ENCODE measurements at places on chromosomes 13 and 19.

DNA sequence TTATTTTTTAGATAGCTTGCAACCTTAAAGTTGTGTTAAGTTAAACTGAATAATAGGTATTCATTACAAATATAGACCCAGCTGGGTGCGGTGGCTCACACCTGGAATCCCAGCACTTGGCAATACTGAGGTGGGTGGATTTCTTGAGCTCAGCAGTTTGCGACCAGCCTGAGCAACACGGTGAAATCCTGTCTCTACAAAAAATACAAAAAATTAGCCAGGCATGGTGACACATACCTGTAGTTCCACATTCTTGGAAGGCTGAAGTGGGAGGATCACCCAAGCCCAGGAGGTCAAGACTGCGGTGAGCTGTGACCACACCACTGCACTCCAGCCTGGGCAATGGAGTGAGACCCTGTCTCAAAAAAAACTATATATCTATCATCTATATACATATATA lies 386.5 kb downstream of the PCDH17 start:
- DNase-seq: no peak

- DNase-seq: no peak
Measured at GRCh38 chr13:85725433-85725832, 73.8 kb downstream of the SLITRK6 start.

GRCh38 chr19:17194608-17195007 lies 20.5 kb upstream of the USE1 start:
- no peak for DNase-seq

GRCh38 chr19:14166999-14167575 lies 30.7 kb upstream of the ASF1B start:
- no peak for DNase-seq

DNA sequence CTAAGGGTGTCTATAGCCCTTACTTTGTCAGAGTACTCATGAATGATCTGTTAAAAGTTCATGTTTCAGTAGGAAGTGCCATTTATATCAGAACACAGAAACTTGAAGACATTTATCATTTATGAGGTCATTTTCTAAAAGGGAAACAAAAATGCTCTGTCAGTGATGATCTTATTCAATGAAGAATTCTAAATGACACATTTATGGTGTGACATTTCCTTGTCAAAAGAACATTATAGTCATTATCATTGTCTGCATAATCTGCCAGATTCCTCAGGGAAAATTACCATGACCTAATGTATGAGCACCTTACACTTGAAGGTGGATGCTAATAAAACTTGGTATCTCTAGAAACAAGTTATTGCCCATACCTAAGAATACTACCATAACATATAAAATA lies 853.8 kb upstream of the SLITRK6 start:
- DNase-seq: no peak

GRCh38 chr13:45416516-45417128 lies 1.6 kb downstream of the SLC25A30 start:
- no peak for DNase-seq

DNA sequence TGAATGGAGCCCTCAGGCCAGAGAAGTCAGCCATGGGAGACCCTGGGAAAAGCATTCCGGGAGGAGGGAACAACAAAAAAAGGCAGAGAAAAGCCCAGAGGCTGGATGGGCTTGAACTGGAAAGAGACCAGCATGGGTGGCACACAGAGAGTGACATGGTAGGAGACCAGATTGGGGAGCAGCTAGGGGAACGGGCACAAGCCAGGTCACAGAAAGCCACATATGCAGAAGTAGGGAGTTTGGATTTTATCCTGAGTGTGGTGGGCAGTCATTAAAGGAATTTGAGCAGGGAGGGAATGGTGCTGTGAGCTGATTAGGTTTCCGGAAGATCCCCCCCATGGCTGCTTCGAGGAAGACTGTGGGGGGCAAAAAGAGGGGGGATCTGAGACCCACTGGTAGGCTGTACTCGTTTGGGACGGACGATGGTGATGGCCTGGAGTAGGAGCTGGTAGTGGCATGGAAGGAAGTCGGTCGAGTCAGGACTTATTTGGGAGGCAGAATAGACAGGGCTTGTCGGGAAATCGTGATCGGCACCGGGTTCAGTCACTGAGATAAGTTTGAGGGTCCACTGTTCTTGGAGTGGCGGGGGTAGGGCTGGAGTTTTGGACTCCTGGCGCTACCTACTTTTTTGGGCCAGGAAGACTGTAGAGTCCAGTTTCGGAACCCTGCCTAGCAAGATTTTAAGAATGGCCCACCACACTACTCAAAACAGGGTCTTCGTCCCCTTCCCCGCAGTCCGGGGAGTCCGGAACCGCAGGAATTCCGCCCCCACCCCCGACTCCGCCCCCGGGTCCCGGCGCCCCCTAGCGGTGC lies 949 bp downstream of the SERTAD1 start:
- peak; percentile 64 for DNase-seq

DNA sequence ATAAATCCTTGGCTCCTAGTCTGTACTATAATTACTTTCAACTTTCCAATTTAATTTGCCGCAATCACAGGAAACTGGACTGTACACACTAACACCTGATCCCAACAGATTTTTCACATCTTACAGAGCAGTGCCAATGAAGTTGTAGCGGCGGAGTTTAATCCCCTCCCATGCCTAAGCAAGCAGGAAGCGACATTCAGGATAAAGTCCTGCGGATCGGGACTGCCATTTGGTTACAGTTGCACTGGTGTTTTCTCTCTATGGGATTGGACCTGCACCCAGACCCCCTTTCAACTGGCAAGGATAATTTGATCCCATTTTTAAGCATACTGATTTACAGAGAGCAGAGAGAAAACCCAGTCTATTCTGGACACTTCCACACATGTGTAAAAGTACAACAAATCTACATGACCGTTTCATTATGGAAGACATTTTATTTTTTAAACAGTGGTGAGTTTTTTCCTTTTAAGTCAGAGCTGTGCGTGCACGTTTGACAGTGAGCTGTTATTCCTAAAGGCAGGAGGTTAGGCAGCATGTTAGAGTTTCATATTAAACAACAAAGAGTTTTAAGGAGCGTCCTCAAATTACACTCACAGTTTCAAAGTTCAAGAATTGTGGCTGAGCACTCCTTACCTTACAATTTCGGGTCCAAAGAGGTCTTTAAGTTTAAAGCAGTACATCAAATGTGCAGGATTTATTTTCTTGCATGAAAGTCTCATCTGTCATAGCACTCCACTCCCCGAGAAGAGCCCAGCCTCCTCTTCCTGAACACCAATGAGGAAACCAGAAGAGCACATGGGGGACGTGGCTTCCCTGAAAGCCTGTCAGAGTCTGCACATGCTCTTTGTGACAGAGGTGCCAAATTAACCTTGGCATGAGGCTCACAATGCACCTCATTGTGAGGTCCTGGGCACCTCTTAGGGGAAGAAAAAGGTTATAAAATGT lies 141.6 kb upstream of the RFC3 start:
- peak; percentile 66 for DNase-seq

DNA sequence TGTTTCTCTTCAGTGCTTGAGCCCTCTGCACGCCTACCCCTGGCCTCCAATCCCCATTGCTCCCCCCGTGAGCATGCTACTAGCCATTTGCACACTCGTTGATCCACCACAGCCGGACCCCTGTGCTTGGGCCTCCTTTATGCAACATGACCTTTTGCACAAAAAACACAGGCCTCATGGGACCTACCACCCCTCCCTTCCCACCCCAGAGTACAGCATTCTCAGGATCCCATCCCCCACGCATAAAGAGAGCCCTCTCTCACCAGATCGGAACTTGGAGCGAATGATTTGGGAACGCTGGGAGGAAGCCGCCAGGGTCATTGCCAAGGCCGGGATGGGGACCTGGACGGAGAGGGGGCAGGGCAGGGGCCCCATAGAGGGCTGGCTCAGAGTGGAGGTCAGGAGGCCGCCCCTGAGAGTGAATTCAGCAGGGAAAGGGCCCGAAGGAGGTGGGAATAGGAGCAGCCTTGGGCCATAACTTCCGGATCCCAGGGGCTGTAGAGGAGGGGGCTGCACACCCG lies 754 bp downstream of the MAMSTR start:
- no peak for DNase-seq

DNA sequence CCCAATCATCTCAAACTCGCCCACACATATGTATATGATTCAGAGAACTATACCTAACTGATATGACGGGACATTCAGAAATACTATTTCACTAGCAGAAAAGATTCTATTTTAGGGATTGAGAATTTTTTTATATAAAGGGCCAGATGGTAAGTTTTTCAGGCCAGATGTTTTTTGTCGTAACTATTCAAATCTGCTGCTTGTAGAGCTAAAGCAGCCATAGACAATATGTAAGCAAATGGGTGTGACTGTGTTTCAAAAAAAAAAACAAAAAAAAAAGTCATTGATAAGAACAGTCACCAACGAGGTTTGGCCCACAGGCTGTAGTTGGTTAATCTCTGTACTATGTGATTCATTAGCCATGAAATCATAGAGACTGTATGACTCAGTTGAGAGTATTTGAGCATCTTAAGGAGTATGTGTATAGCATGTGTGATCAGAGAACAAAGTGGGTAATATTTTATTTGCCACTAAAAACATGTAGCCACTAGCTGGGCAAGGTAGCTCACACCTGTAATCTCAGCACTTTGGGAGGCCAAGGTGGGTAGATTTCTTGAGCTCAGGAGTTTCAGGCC lies 2724.7 kb downstream of the PCDH9 start:
- no peak for DNase-seq

GRCh38 chr13:67736646-67737420 lies 506.7 kb upstream of the PCDH9 start:
- DNase-seq: no peak

DNA sequence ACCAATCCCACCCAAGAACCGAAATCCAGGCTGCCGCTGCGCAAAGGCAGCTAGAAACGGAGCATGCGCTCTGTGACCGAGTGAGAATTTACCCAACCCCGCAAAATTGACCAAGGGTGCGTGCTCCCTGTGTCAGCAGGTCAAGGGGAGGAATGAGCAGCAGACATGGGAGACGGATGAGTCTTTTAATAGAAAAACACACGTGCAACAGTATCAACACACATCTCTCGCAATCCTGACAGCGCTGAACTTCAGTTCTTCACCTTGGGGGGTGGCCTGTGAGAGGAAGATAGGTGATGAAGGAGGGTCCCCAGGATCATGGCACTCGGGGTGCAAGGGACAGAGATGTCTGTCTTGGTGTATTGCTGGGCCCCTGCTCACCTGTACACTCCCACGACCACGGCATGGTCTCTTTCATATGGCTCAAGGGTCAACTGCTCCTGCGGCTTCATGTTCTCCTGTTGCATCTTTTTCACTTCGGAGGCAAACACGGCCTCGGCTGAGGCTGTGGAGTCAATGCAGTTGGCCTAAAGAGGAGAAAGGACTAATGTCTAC lies 402 bp upstream of the DYRK1B start:
- no peak for DNase-seq

GRCh38 chr19:37970699-37971098 lies 63.7 kb downstream of the SIPA1L3 start:
- DNase-seq: peak; percentile 17

DNA sequence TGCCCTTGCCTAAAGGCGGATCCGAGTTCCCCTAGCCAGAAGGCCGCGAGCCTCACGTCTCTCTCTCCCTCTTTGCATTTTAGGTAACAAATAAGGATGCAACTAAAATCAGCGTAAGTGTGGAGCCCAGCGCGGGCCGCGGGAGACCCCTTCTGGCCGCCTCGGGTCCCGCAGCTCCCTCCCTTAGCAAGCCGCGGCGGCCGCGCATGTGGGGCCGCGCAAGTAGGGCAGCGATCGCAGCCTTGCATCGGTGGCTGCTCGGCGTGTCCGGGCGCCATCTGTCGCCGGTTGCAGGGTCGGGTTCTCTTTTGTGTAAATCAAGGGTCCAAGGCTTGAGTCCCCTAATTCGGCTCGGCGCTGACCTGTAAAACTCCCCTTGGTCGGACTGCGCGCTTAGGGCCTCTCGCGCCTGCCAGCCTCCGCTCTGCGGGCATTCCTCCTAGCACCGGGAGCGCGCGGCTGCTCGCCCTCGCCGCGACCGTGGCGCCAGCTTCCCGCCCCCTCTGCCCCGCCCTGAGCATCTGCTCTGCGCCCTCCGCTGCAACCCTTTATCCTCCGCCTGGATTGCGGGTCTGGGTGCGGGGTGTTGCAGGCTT lies 2.7 kb downstream of the VSTM2B start:
- peak; percentile 83 for DNase-seq

GRCh38 chr13:43303033-43303729 lies 279.8 kb downstream of the DNAJC15 start:
- no peak for DNase-seq

DNA sequence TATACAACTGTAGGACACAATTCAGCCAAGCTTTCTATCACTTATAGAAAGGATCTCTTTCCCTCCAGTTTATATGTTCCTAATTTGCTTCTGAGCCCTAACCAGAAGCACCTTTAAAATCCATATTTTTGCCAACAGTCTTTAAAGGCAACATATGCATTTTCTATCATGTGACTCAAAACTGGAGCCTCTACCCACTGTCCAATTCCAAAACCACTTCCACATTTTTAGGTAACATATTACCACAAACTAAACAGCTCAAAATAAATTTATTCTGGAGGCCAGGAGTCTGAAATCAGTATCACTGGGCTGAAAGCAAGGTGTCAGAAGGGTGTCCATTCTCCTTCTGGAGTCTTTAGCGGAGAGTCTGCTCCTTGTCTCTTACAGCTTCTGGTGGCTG lies 15.9 kb upstream of the EFNB2 start:
- no peak for DNase-seq

- no peak for DNase-seq
Measured at GRCh38 chr13:51292000-51292565, 47.4 kb upstream of the SERPINE3 start.
